Stimulated activated CD4-positive, alpha-beta T cell treated with anti-CD3 and anti-CD28 coated beads, Interleukin-12 subunit alpha, Interleukin-12 subunit beta, amount 100 ng/mL, for 4 hours (primary cell): ENCODE measurements at places on chromosomes 2 and 18.

DNA sequence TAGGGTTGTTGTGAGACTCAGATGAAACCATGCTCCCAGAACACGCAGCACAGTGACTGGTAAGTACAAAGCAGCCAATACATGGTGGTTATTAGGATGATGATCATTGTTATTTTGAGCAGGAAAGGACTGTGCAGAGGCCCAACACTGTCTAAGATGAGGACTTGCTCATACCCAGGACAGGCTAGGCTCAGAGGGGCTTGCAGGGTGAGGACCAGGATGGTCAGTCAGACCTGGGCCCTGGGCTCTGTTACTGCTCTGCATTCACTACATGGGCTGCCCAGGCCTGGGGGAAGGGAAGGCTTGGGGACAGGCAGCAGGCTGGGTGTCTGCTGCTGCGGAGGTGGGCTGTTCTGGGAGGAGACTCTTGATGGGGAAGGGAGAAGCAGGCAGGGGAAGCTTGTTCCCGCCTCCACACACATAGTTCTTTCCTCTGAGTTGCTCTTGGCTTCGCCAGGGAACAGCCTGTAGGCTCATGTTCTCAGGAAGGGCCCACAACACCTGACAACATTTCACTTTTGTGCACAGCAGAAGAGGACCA is 17.5 kb downstream of the CAPN13 start:
- no peak for DNase-seq

- DNase-seq, result no peak
Measured at GRCh38 chr2:54704238-54704637, 19.2 kb upstream of the EML6 start.

GRCh38 chr2:25699216-25699615 is 25.8 kb upstream of the DTNB start:
- no peak for DNase-seq

DNA sequence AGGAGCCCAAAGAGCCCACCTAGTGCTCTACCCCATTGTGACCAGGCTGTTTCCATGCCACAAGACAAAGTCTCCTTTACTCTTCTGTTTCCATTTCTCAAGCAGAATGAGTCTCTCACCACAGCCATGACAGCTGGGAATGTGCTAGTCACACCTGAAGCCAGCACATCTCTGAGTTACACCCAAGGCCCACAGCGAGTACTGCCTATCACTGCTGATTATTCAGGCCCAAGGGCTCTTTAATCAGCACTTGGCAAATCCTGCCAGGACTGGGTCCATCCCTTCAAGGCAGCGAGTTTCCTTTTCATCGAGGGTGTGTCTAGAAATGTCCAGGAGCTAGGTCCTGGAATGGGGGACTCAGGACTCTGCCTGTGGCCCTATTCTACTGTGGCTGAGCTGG is 14.6 kb upstream of the PPP1R1C start:
- no peak for DNase-seq

DNA sequence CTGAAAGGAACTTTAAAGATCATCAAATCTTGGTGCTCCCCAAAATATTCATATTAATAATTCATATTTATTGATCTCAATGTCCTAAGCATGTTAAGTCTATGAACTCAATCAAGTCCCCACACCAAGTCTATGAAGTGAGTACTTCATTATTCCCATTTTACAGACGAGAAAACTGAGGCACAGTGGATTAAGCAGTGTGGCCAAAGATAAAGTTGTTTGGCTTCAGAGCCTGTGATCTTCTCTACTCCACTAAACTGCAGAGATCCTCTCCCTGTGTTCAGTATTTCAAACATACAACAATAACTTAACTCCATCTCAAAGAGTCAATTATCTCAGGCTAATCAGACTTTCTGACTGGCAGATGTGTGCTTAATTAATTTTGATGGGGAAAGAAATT is 29.8 kb downstream of the KCNK3 start:
- no peak for DNase-seq

GRCh38 chr18:1663879-1664705 is 759.4 kb downstream of the ADCYAP1 start:
- peak; percentile 7 for DNase-seq

- DNase-seq, result peak; percentile 7
Measured at GRCh38 chr2:170324640-170325046, 146.7 kb downstream of the MYO3B start.

DNA sequence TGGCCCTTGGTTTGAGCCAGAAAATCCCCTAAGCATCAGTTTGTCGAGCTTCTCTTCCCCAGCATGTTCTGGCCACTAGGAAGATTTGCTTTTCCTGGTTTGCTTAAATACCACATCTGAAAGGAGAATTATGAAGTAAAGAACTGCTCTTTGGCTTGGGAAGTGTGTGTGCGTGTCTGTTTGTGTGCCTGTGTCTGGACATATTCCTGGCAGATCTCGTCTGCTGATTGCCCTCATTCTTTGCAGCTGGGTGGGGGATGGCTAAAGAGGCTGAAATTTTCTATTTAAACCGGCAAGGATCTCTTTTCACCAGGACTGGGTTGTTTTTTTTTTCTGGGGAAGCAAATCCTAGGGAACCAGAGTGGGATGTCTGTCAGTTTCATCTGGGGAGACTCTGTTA is 57.3 kb upstream of the MBOAT2 start:
- no peak for DNase-seq

GRCh38 chr18:32483002-32483401 is 12.3 kb upstream of the GAREM1 start:
- DNase-seq, result no peak

- no peak for DNase-seq
Measured at GRCh38 chr2:23423062-23423872, 38.3 kb downstream of the KLHL29 start.

GRCh38 chr2:147836099-147836498 is 8.7 kb upstream of the ACVR2A start:
- no peak for DNase-seq

DNA sequence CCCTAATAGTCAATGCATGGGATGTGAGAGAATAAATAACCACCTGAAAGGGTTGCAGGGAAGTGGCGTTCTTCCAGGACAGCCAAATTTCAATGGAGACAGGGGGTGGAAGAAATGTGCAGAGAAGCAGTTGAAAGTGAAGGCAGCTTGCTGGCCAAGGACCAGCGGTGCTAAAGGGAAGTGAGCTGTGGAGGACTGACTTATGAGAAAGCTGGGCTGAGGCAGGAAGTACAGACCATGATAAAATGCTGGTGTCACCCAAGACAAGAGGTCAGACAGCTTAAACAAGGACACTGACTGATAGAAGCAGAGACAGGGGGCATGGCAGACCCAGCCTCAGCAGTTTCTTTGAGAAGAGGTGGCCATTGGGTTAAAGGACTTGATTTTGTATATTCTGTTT is 106.7 kb downstream of the DTNB start:
- no peak for DNase-seq

GRCh38 chr2:42792087-42792582 is 248 bp downstream of the HAAO start:
- no peak for DNase-seq
